Activated CD8-positive, alpha-beta memory T cell treated with anti-CD3 and anti-CD28 coated beads for 4 hours (primary cell): ENCODE measurements at places on chromosomes 12 and 14.

GRCh38 chr12:98317939-98318899 is 197.2 kb upstream of the TMPO start:
- DNase-seq, result no peak

- no peak for DNase-seq
Observed at GRCh38 chr14:87873741-87874140, 119.2 kb downstream of the GALC start.

- no peak for DNase-seq
Observed at GRCh38 chr12:52165096-52165855, 26.5 kb downstream of the KRT80 start.

GRCh38 chr12:68876461-68876860 is 56.5 kb downstream of the CPM start:
- no peak for DNase-seq

GRCh38 chr14:73491256-73492042 is 716 bp downstream of the RIOX1 start:
- peak; percentile 40 for DNase-seq

- no peak for DNase-seq
Observed at GRCh38 chr14:83940253-83940652, 1589.7 kb upstream of the FLRT2 start.

- DNase-seq, result no peak
Observed at GRCh38 chr12:40017488-40017887, 88.4 kb downstream of the SLC2A13 start.

DNA sequence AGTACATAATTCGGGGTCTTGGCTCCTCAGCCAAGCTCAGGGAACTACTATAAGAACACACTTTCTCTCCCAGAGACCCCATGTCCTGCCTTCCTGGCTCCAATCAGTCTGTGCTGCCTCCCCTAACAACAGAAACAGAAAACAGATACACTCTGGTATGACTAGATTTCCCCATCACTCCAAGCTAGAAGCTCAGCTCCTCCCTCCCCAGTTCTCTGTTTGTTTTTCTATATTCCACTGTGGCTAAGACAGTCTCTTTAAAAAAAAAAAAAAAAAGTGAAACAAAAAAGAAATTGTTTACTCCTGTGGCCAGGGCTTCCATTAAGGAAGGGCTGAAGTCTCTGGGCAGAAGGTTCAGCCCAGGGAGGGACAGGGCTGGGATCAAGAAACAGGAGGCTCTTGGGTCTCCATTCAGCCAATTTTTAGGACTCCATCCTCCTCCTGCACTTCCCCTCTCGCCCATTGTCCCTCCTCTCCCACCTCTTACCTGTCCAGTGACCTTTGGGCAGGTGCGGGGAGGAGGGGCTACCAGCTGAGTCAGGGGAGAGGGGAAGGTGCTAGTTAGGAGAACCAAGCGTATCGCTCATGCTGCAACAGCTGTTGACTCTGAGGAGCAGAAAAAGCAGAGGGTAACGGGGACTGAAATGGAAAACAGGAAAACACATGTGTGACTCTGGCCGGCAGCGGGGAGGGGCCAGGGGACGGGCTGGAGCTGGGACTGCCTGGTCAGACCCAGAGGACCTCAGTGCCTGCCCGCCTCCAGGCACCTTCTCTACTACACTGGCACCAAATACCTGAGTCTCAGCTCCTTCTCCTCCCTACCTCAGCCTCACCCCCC is 4.1 kb upstream of the SLC7A7 start:
- DNase-seq, result no peak

DNA sequence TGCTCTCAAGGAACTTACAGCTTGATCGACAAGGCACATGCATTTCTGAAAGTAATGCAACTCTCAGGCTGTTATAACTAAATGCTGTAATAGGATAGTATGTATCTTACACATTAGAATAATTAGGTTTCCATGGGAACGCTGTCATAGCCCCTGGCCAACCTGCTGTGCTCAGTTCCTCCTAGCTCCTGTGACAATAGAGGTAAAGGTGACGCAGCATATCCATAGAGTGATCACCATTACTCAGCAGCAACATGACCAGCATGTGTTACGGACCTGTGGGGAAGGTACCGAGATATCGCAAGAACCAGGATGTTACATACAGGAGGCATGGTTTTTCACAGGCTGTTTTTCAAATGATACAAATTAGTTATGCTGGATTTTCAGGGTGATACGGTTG is 150.7 kb downstream of the CAND1 start:
- DNase-seq, result no peak

DNA sequence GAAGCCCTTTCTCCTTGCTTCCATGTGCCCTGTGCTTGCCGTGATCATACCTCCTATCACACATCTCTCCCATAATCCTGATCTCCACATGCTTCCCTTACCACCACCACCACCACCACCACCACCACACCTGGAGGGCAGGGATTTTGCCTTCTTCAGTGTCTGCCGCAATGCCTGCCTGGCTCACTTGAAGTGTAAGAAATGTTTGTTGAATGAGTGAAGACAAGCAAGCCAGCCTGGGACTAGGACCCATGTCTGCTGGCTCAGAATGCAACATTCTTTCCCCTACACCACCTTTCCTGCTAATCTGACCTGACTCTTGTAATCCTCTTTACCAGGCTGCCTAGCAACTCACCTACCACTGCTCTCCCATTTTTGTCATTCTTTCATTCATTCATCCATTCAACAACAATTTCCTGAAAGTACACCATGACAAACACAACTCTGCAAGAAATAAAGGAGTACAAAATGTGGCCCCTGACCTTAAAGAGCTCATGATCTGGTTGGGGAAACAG is 3.5 kb upstream of the NID2 start:
- DNase-seq, result no peak

DNA sequence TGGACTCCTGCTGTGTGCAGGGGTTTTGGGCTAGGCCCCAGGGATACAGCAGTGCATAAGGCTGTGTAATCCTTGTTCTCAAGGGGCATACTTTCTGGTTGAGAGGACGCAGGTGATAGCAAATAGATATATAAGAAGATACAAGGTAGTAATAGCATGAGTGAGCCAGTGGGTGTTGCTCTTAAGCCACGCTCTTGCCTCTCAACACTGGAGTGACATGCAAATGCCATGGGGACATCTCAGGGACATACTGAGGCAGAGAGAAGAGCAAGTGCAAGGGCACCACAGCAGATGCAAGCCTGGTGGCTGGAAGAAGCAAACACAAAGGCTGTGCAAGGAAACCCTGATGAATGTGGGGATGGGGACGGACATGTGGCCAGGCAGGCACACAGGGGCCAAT is 223.3 kb downstream of the CHST11 start:
- no peak for DNase-seq

DNA sequence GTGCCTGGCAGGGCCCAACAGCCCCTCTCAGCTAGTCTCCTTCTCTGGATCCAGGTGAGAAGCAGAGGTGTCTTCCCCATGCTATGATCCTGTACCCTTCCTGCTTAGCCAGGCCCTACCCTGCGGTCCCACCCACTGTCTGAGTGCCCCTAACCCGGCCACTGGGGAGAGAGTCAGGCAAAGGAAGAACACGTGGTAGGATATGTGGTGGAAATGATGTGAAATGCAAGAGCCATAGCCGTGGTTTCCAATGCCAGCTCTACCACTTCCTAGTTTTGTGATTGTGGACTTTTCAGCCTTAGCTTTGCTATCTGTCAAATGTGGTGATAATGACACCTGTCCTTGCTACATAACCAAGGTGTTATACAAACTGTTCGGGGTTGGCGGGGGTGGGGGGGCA is 15.8 kb downstream of the KRT2 start:
- no peak for DNase-seq

- DNase-seq, result no peak
Observed at GRCh38 chr12:89984846-89985245, 276.2 kb upstream of the ATP2B1 start.

- no peak for DNase-seq
Observed at GRCh38 chr12:107225635-107226034, 132.3 kb upstream of the CRY1 start.

DNA sequence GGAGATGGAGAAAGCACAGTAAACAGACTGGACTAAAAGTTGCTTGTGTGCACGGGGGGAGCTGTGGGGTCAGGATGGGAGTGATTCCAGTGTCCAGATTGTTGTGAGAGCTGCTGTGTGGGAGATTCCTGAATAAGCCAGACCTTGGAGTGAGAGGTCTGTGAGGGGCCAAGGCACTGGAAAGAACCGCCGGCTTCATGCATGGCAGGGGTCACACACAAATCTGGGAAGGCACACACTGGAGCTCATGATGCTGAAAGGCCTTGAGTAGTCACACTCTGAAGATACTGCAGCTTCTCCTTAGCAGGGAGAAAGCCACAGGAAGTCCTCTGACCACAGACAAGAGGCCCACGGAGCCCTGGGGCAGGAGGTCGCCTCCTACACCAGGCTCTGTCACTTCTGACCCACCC is 23.1 kb downstream of the ADCY6 start:
- DNase-seq, result no peak

DNA sequence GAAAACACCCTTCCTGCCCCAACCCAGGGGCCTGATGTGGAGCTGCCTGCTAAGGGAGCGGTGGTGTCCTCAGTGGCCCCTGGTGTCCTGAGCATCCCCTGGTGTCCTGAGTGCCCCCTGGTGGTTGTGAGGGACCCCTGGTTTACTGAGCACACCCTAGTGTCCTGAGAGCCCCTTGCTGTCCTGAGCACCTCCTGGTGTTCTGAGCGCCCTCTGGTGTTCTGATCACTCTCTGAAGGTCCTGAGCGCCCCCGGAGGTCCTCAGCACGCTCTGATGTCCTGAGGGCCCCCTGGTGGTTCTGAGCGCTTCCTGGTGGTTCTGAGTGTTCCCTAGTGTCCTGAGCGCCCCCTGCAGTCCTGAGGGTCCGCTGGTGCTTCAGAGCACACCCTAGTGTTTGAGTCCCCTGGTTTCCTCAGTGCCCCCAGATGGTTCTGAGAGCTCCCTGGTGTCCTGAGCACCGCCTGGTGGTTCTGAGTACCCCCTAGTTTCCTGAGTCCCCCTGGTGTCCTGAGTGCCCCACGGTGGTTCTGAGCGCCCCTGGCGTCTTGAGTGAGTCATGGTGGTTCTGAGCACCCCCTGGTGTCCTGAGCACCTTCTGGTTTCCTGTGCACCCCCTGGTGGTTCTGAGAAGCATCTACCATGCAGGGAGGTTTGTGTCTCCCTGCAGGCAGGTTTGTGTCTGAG is 1004.2 kb downstream of the TMEM121 start:
- DNase-seq, result no peak

DNA sequence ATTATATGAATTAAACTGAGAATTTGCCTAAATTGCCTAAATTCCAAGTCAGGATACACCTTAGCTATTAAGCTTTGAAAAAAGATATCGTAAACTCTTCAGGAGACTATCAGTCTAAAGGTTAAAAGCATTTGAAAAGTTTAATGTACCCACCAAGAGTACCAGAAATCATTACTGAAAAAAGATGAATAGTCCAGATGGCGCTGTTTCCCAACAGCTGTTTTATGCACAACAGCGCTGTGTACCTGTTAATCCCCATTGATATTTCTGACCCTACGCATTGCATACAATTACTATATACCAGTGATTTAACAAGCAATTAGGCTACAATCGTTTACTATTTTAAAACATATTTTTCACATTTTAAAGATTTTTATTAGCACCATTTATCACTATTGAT is 185.0 kb downstream of the PLCZ1 start:
- no peak for DNase-seq

DNA sequence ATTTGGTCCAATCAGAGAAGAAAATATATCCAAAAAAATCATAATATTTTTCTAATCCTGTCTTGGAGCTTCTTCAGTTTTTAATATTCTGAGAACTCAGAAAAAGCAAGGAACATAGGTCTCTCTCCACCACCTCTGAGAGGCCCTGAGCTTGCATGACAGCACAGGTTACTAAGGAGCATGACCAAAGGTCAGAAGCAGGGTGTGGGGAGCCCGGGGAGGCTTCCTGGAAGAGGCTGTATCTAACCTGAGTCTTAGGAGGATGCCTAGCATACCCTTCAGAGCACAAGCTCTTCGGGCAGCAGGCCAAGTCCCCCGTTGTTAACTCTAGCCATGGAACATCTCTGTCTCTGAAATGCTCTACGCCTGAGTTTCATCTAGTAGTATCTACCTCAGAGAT is 15.7 kb upstream of the STON2 start:
- no peak for DNase-seq

- no peak for DNase-seq
Observed at GRCh38 chr14:44634692-44635091, 127.6 kb upstream of the FSCB start.

DNA sequence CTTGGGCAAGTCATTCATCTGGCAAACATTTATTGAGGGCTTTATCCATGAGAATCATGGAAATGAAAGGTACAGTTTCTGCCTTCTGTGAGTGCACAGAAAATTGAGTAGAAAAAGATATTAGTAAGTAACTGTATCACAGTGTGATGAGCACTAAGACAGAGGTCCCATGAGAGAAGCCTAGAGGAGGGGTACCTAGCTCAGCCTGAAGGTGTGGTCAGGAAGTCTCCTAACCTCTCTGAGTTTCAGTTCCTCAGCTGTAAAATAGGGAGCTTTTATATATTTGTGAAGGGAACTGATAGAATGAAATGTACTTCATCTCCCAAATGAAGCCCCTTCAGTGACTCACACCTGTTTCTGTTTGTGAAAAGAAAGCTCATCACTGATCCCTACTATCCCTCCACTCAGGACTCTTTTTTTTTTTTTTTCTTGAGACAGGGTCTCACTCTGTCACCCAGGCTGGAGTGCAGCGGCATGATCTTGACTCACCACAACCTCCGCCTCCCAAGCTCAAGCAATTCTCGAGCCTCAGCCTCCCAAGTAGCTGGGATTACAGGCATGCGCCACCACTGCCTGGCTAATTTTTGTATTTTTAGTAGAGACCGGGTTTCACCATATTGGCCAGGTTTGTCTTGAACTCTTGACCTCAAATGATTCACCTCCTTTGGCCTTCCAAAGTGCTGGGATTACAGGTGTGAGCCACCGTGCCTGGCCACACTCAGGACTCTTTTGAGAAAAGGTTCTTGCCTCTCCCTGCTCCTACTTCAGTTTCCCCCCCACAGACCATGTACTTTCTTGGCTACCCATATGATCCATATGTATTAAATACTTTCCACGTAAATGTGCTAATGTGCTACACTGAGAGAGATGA is 93.7 kb upstream of the FUT8 start:
- no peak for DNase-seq

DNA sequence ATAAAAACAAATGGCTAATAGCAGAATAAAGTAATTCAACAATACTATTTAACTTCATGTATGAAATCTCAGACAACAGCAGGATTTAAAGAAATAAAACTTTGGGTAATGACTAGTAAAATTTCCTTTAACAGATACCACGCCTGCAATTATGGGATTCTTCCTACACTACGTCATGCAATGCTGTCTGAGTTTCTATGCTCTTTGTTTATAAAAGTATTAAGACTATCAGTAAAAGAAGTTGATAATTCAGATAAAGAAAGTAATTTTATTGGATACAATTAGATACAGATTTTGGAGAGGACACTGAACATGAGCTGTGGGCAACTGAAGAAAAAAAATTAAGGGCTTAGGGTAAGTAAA is 308.4 kb upstream of the LRFN5 start:
- DNase-seq, result no peak

DNA sequence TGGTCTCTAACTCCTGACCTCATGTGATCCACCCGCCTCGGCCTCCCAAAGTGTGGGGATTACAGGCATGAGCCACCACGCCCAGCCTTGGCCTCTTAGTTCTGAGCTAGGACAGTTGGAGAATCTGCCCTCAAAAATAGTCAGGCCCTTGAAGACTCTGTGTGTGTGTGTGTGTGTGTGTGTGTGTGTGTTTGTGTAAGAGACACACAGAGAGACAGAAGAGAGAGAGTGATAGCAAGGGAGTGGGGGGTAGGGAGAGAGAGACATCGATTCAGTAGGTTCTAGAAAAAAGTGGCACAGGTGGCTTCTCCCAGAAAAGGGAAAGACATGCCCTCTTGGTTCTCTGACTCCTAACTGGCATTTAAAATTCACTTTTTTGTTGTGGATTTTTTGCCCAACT is 5.4 kb downstream of the HNF1A start:
- no peak for DNase-seq
